ENCODE measurements at places on chromosomes 6 and 20.

GRCh38 chr6:27770724-27771123 is 141.5 kb downstream of the OR2B2 start:
- DNase-seq: no peak

- no peak for DNase-seq
Observed at GRCh38 chr6:150535151-150535804, 64.4 kb upstream of the PLEKHG1 start.

- no peak for DNase-seq
Observed at GRCh38 chr6:56357616-56358373, 110.4 kb upstream of the COL21A1 start.

GRCh38 chr6:117986396-117986795 is 79.3 kb downstream of the SLC35F1 start:
- no peak for DNase-seq

GRCh38 chr6:13412639-13413465 is 74.5 kb downstream of the GFOD1 start:
- no peak for DNase-seq

GRCh38 chr6:33789550-33789895 is 593 bp upstream of the LEMD2 start:
- DNase-seq: no peak

DNA sequence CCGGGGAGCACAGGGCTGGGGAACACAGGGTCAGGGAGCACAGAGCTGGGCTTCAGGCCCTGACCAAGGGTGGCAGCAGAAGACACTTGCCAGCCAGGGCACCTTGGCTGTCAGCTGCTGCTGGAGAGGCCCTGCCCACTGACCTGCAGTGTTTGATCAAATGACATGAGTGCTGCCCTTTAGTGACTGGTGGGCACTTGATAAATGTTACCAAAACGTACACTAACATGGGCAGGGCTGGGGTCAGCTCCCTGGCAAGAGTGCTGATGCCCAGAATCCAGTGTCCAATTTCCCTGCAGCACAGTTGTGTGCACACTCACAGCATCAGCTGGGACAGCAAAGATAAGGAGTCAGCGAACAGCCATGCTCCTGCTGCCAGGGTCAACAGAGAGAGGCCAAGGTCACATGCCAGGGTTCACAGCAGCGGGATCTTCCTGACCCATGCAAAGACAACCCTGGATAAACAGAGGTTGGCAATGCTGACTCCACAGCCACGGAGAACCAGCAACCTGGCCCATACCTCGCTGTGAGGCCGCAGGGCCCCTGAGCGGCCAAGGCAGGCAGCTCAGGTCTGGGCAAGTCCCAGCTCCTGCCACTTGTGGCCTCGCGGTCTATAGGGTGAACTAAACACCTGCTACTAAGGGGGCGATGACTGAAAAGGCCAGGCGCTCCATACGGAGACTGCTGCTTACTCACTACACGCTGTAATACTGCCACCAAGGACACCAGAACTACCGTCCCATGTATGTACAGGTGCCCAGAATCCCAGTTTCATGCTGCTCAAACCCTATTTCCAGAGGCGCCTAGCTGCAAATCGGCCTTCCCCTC is 46.3 kb downstream of the NINL start:
- no peak for DNase-seq

GRCh38 chr6:75384116-75384515 is 99.5 kb upstream of the TMEM30A start:
- no peak for DNase-seq

- no peak for DNase-seq
Observed at GRCh38 chr6:146029573-146030184, 817 bp downstream of the GRM1 start.

DNA sequence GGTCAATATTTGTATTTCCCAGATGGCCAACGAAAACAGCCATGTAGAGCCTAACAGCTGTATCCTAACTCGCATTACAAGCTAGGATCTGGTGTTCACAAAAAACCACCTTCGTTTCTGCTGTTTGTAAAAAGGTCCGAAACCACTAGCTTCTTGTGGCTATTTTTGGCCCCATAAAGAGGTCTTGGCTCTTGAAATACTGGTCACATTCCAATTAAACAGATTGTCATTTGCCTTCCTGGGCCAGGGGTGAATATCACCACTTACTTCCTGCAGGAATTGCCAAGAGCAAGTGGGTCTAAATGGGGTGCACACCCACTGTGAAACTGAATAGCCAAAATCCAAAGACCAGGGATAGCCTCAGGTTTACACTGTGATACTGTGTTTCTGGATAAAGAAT is 48.2 kb downstream of the TSHZ2 start:
- DNase-seq: no peak

- DNase-seq: no peak
Observed at GRCh38 chr6:13450628-13451027, 36.8 kb downstream of the GFOD1 start.

All from activated CD4-positive, alpha-beta T cell treated with anti-CD3 and anti-CD28 coated beads for 4 hours (primary cell).